RPMI8226 (cell line): ENCODE measurements at places on chromosomes 12 and 14.
A peak's percentile ranks its signal among the peaks of the same experiment; 100 is the strongest.

GRCh38 chr12:104588047-104588920 lies 131.5 kb downstream of the CHST11 start:
- no peak for DNase-seq

DNA sequence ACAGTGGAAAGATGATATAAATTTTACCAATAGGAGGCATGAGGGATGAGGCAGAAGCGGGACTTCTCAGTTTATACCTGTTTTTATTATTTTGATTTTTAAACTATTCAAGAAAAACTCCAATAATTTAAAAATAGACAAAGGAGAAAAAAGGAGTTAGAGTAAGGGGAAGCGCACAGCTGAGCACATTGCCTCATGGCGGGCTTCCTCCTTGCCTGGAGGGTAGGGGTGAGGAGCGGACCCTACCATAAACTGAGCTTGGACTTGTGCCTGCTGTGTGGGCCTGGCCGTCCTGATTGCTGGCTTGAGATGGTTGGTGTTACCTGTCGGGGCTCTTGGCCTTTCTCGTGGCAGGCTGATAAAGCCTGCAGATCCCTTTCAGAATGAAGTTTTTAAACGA lies 15.1 kb upstream of the HIP1R start:
- DNase-seq, result no peak

- DNase-seq, result peak; percentile 54
Observed at GRCh38 chr14:77316872-77317301, 3.8 kb downstream of the POMT2 start.

GRCh38 chr12:117468016-117468415 lies 106.6 kb upstream of the NOS1 start:
- DNase-seq, result no peak

GRCh38 chr12:30169839-30170591 lies 386.3 kb upstream of the TMTC1 start:
- no peak for DNase-seq

DNA sequence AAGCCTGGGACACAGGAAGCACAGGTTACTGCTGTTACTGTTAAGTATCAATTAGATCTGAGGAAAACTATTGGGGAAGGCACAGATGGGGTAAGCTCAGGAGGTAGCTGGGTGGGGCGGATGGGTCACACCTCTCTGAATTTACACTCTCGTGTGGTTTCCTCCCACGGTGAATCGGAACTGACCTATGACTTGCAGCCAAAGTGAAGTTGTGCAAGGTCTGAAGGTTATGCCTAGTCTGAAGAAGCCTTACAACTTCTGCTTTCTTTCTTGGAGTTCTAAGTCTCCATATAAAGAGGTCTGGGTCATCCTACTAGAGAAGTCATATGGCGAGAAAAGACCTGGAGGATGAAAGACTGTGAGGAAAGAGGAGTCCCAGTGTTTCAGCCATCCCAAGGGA lies 25.6 kb upstream of the GPATCH2L start:
- no peak for DNase-seq

DNA sequence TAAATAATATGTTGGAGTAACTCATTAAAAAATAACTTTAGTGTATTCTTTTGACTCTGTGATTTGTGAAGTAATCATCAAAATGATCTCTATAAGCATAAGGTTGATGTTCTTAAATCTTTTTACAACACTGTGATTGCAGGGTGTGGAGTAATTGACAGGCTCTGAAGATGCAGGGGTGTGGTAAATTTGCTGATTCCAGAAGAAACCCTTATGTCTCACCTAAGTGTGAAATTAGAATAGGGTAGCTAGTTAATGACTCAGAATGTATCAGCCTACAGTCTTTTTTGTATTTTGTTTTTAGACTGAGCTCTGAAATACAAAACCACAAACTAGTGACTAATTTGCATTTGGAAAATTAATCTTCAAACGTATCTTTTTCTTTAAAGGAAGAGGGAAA lies 5.9 kb downstream of the PRPF39 start:
- no peak for DNase-seq

GRCh38 chr14:92610849-92611271 lies 97.3 kb downstream of the RIN3 start:
- no peak for DNase-seq

GRCh38 chr12:92393504-92393903 lies 247.9 kb upstream of the BTG1 start:
- DNase-seq, result no peak

DNA sequence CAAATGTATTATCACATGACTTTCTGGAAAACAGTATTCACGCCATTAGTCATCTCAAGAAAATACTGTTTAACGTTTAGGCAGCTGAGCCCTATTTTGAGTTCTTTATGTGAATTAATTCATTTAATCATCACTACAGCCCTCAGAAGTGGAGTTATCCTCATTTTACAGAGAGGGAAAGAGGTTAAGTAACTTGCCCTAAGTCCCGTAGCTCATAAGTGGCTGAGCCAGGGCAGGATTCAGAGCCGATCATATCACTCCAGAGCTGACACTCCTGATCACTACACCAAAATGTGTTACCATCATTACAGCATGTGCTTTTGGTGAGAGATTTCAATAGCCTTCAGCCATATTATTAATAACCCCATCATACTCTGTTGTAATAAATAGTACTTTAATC lies 210.6 kb downstream of the FBXL14 start:
- DNase-seq, result no peak

- DNase-seq, result no peak
Observed at GRCh38 chr14:37708481-37708880, 113.1 kb downstream of the TTC6 start.

DNA sequence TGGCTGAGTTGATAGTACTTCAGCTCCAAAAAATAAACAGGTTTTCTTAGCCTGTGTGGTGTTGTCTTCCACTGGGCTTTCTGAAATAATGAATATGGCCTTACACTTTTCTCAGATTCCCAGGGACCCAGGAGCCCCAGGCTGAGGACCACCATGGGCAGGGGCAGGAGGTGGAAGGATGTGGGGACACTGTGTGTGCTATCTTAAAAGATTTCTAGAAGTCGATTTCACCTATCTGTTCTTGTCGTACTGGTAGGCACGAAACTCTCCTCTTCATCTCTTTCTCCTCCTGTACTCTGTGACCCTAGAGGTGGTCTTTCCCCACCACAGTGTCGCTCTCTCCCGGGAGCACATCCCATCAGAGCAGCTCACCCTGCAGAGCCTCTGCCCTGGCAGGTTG lies 107.7 kb upstream of the FKBP4 start:
- no peak for DNase-seq
